ENCODE measurements at places on chromosomes 2 and 18. TPM values are rescaled to one million over a fixed set of nuclear protein-coding genes. Genes with fewer than 3 reads are reported as not detected.

WDCP gene
- 10.8 TPM for total RNA-seq

DES gene
- total RNA-seq = not detected

TBR1 gene
- under 0.01 TPM for total RNA-seq

SNTG2 gene
- not detected for total RNA-seq

PAX8 gene
- total RNA-seq = not detected

TACR1 gene
- total RNA-seq = not detected

All from endothelial cell of coronary artery (primary cell).